ENCODE measurements at places on chromosomes 2 and 18.

DNA sequence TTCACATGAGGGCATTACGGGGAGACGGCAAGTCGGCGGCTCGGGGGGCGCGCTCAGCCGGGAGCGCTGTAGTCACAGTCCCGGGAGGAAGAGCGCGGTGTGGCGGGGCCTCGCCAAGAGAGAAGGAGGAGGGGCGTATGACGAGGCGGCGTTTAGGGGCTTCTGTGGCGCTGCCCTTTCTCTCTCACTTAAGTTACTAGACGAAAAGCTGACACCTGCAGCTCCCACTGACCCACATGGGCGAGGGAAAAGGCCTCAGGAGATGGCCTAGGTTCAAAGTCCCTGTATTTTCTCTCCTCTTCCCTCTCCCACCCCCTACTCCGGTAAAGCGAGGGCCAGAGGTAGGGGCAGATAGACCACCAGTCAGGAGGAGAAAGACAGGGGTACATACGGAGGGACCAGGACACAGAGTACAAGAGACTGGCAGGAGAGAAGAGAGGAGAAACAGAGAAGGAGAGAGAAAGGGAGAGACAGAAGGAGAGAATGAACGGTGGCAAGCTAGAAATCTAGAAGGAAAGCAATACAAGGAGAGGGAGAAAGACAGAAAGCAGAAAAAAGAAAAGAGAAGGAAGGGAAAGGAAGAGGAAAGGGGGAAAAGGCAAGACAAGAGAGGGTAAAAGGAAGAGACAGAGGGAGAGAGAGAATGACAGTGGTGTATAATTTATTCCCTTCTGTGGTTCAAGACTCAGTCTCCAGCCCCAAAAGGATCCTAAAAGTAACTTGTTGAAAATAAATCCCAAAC lies 3.8 kb downstream of the SIX2 start:
- DNase-seq, result no peak

- DNase-seq, result no peak
Measured at GRCh38 chr2:148887350-148888002, 12.4 kb downstream of the KIF5C start.

DNA sequence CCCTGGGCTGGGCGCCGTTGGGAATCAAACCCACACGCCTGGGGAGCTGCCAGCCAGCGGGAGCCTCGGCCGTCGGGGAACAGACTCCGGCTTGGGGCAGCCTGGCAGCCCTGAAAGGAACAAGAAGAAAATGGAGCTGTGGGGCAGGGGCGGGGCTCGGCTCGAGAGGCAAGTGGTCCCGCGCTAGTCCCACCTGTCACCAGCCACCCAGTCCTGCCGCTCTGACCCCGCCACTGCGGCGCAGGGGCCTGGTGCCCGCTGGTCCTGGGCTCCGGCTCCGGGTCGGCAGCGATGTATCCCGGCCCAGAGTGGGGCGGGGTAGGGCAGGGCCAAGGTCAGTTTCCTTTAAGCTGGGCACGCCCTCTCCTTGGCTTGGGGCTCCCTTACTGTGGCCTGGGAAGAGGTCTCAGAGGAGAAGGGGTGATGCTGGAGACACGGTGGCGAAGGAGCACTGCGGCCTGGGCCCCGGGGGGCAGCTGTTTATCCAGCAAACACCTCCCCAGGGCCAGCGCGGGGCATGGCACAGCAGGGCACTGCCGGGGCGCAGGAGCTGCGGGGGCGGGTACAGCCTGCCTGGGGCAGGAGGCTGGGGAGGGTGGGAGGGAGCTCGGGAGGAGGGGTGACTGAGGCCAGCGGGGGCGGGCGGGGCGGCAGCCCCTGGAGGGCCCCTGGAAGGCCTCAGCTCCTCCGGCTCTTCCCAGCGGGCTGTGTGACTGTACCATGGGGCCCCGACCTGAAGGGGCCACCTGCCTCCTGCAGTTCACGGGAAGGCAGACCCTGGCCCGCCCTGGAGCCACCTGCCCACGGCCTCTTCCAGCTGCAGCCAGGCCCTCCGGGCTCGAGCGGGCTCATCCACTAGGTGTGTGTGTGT lies 15.6 kb downstream of the ODC1 start:
- no peak for DNase-seq

DNA sequence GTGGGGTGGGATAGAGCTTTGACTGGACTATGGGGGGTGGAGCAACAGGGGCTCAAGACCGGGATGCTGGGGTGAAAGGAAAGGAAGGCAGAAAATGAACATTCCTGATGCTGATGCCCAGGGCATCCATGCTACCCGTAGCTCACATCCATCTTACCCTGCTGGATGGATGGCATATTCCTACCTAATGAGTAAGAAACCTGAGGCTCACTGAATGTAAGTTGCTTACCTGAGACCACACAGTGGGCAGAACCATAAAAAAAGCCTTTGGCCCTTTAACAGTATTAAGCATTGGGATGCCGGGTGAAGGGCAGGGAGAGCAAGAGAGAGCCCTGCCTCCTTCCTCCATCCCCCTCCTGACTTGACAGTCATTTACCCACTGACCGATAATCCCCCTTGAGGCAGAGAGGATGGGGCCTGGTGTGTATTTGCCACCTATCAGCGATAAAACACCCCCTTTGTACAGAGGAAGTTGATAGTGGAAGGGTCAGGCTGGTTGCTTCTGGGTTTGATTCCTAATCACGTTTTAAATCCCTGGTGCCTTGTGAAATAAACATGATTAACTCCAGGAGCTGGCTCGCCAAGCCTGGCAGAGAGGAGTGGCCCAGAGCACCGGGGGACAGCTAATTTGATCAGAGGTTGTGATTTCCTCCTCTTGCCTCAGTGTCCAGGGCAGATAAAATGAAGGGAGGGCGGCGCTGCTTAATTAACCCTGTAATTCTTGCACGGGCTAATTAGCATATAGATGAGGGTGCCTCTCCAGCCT lies 105.9 kb upstream of the HS6ST1 start:
- DNase-seq, result peak; percentile 50

DNA sequence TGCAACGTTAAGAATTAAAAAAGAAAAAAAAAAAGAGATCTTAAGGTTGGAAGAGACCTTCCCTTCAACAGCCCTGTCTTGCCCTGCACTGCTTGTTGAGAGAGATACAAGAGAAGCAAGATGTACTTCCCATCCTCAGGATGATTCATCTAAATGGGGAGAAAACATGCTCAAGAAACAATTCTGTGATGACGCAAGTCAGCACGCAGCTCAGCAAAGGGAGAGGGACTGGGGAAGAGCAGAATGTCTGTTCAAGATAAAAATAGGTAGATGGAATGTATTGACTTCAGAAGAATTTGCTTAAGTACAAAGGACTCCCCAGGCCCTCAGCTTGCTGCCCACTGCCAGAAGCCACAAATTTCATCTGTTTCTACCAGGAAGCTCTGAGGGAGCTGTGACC lies 198.2 kb upstream of the SPRED2 start:
- no peak for DNase-seq

DNA sequence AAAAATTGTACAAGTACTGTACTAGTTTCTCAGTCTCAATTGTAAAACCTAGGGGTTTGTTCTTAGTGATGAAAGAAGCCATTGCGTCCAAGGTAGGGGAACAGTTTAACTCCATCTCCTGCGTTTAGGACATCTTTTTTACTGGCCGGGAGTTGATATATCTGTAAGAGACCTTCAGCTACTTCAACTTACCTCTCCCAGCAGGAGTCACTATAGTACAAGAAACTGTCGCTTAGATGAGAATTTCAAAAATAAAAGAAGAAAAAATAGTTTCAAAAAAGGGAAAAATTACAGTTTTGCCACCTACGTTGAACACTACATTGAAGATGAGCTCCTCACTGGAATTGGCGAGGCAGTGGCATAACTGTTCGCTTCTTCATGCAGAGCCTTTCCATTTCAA lies 122.7 kb downstream of the MAP3K20 start:
- DNase-seq, result no peak

- DNase-seq, result no peak
Measured at GRCh38 chr18:45851161-45851925, 25.9 kb downstream of the SIGLEC15 start.

- peak; percentile 20 for DNase-seq
Measured at GRCh38 chr2:153870308-153870707, 1.4 kb upstream of the GALNT13 start.

All from kidney (tissue), 22 donors.